Activated CD4-positive, alpha-beta memory T cell treated with anti-CD3 and anti-CD28 coated beads, Interleukin-2, amount 10 ng/mL, durations not matched to agents 7 days and 5 days (primary cell): ENCODE measurements at places on chromosomes 5 and 9. TPM values are rescaled to one million over a fixed set of nuclear protein-coding genes. Genes with fewer than 3 reads are reported as not detected.
A peak's percentile ranks its signal among the peaks of the same experiment; 100 is the strongest.

Gene FOXD4L4
- not detected for total RNA-seq

GRCh38 chr9:122382901-122383850 is 12.4 kb downstream of the PTGS1 start:
- no peak for DNase-seq

Gene TSC1
- 31.0 TPM for total RNA-seq

- no peak for DNase-seq
These were observed 24.4 kb downstream of the SKIC3 start for GRCh38 chr5:95530416-95530815.

DNA sequence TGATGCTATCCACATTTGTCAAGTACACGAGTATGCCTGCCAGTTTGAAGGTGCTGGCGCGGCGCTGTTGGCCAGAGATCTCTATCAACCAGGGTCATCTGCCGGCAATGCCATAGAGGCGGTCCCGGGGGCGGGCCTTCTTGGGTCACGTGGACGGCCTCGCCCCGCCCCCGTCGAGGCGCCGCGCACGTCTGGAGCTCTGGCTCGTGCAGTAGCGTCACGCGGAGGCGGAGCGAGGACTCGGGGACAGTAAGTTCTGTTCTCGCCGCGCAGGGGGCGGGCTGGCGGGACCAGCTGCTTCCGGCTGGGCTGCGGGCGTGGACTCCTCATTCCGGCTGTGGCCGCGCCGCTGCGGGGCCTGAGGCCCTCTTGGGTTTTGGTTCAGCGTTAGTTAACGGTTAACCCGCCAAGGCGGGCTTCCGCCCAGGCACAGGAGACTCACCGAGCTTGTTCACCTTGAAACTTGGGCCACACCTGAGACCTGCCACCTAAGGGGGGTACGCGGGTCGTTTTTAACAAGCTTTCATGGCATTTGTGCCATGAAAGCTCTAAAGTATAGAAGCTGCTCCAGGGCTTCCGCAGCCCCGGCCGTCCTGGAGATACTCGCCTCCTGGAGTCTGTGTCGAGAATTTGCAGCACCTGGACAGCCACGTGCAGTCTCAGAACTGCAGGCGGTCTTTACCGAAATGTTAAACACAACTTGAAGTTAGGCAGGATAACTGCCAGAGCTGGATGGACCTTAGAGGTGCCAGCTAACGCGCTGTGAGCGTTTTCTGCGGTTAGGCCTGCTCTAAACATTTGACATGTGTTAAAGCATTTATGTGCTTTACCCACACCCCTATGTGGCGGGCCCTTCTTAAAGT is at the start of gene RFESD:
TSS of gene RFESD (plus strand) at position 209 of the 863 bp plus-strand sequence. CDS start 5,495 bp downstream, outside the sequence.
- peak; percentile 98 for DNase-seq

DNA sequence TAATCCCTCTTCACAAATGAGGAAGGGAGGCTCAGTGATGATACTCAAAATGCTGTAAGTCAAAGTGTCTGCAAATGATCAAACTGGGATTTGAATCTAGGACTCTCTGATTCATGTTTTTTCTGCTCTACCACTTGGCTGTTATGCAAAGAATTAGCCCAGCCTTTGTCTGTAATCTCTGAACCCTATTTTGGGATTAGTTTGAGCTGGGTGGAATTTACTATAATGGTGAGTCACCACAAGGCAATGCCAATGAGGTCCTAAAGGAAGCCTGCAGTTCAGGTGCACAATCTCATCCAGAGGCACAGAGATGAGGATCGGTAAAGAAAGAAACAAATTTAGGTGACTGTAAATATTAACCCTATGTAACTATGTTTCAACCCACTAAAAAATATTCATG is 29.2 kb downstream of the RFK start:
- no peak for DNase-seq

DNA sequence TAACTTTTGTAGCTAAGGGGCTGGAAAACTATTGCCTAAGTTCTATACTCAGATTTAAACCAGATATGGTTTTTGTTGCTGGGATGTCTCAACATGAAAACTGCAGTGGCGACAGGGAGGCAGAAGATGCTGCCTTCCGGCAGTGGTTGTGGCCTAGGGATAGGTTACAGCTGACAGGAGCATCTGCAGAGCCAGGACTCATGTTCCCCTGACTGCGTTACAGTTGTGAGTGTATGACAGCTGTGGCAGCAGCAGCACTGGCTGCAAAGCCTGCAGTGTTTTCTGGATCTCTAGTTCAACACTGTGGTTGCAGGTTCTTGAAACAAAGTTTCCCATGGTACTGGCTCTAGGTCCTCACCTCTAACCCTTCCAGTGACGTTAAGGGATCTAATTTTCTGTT is 498.8 kb upstream of the CDH18 start:
- no peak for DNase-seq

GRCh38 chr5:135208555-135208902 is 174.5 kb upstream of the PITX1 start:
- no peak for DNase-seq

Gene PCDHGA9
- total RNA-seq: not detected

DNA sequence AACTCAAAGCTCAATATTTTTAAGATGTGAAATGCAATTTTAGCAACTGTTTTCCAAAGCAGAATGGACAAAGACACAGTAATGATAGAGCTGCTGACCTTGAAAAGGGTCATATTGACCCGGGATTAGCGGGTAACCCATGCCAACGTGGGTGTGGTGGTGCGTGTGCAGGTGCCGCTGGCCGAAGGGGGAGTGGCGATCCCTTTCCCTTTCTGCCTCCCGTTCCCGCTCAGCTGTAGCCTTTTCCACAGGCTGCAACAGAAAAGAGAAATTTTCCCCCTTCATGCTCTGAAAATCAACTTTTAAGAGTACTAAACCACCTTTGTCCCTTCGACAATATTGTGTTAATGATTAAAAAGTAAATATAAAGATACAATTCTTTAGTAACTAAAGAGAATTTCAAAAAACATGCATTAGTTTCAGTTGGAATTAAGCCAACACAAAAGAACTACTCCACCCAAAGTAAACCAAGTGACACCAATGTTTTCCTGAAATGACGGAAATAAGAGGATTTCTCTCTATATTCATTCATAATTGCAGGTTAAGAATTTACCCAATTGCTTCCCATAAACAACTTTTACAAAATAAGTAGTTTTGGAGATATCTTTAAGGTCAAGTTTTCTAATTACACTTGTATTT is 105.2 kb downstream of the ZNF608 start:
- no peak for DNase-seq

Gene PRRX2
- total RNA-seq: not detected

Gene DOK3
- total RNA-seq: 2.4 TPM

Gene DIAPH1
- total RNA-seq: 317 TPM

Gene RAB3C
- not detected for total RNA-seq

DNA sequence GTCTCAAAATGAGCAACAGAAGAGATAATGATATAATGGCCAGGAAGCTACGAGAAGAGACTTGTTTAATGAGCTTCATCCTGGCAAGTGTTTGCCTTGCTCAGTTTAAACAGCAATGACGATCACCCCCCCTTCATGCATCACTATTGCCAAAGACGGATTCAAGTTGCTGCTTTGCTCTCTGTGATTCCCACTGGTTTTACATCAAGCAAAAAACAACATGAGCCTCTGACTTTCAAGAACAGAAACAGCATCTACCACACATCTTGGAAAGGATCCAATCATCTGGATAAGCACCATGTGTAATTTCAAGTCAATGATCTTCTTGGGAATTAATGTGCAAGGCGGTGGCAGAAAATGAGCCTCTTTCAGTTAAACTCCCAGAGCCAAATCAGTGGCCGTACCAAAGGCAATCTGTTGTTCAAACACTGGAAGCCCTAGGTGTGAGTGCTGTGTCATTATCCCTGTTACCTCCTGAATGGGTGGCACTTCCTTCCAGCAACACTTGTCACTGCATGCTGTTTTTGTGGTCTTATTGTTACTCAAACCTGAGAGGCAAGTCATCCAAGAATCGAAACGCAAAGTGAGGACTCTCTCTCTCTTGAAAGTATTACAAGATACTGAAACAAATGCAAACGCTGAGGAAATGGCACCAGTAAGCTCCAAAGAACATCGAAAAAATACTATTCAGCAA is 72.8 kb downstream of the MED27 start:
- peak; percentile 56 for DNase-seq

Gene LRRC19
- total RNA-seq: not detected

GRCh38 chr9:112811518-112811917 is 61.0 kb downstream of the SNX30 start:
- no peak for DNase-seq

DNA sequence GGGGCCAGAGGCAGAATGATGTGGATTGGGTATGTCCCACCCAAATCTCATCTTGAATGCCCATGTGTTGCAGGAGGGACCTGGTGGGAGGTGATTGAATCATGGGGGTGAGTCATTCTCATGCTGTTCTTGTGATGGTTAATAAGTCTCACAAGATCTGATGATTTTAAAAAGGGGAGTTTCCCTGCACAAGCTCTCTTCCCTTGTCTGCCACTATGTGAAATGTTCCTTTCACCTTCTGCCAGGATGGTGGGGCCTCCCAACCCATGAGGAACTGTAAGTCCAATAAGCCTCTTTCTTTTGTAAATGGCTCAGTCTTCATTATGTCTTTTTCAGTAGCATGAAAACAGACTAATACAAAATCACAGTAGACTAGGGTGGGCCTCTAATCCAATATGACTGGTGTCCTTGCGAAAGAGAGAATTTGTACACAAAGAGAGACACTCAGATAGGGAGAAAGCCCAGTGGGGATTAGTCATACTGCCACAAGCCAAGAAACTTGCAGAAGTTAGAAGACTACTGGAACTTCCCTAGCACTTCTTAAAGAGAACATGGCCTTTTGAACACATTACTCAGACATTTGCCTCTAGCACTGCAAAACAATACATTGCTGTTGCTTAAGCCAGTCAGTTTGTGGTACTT is 68.4 kb downstream of the ANXA1 start:
- no peak for DNase-seq

Gene HCN1
- not detected for total RNA-seq

DNA sequence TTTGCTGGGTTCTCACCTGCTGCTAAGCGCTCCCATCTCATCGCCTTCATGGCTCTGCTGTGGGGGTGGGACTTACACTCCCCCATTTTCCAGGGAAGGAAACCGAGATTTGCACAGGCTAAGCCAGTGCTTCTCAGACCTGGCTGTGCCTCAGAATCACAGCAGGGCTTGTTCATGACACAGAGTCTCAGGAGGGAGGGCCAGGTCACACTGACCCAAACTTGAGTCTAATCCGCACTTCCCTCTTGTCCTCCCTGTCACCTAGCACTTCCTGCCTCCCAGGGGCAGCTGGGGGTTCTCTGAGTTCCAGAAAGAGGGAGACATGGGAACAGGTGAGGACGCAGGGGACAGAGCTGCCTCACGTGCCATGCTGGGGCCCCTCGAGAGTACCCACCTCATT is 15.6 kb upstream of the IER5L start:
- no peak for DNase-seq

DNA sequence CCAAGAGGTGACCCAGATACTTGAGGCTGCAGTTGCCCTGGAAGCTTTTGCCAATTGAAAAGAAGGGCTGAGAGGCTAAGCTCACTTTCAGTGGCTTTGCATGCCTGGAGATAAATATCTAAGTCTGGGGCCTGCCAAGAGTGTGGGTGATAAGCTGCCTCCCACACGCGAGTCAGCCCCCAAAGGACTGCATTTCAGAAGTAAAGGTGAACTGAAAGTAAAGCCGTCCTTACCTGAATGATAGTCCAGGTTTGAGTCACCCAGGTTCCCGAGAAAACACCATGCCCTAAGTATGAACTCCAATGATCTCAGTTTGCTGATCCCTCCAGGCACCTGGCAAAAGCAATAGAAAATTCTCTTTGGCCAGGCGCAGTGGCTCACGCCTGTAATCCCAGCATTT is 22.5 kb upstream of the N4BP3 start:
- no peak for DNase-seq
